Stimulated activated CD8-positive, alpha-beta memory T cell treated with anti-CD3 and anti-CD28 coated beads, Interleukin-15, amount 100 ng/mL, for 4 hours (primary cell): ENCODE measurements at places on chromosomes 3 and 15.

DNA sequence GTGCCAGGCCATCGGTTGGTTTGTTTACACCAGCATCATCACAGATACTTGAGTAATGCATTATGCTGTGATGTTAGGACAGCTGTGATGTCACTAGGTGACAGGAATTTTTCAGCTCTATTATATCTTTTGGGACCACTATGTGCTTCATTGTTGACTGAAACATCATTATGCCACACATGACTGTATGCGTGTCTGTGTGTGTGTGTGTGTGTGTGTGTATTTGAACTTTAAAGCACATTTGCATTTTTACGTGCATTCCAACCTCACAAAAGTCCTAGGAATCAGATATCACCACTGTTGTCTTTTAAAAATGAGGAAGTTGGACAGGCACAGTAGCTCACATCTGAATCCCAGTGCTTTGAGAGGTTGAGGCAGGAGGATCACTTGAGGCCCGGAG, 223.0 kb downstream of the TBL1XR1 start:
- DNase-seq: no peak

DNA sequence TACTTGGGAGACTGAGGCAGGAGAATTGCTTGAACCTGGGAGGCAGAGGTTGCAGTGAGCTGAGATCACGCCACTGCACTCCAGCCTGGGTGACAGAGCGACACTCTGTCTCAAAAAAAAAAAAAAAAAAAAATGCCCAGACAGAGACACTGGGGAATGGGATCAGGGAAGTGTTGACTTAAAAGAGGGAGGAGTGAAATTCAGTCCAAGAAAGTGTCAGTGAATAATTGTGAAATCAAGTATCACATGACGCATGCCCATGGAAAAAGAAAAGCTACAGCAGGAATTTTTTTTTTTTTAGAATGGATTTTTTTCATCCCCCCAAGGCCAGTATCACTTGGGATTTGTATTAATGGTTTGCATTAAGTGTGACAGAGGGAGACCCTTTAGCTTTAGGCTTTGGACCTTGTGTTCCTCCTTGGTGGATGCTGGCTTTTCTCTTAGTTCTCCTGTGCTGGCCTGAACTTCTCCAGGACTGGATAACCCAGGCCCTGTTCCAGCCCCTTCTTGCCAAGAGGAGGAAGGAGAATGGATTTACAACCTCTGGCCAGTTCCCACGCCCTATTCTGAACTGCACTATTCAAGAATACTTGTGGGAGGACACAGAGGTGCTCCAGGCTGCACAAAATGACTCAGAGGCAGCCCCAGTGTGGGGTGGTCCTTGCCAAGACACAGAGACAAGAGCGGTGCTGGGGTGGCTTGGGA, 36.7 kb upstream of the ZNF774 start:
- DNase-seq: no peak

- no peak for DNase-seq
These were observed 28.8 kb downstream of the ACAA1 start for GRCh38 chr3:38107911-38108648.

DNA sequence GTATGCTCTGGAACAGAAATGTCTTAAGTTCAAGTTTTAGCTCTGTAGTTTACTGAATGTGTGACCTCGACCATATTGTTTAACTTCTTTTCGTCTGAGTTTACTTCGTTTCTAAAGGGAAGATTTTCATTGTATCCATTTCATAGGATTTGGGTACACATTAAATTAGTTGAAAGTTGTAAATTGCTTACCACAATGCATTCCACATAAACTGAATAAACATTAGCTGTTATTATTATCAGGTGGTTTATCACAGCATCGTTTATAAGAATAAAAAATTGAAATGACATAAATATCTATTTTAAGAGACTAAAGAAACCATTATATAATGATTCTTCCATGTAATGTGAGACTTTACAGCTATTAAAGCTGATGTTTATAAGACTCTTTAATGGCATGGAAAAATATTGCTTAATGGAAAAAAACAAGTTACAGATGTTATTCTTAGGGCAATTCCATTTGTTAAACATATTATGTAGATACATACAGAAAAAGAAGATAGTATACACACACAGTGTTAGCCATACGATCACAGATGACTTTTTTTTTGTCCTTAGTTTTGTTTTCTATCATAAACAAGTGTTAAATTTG, 342.3 kb upstream of the SGO1 start:
- no peak for DNase-seq

GRCh38 chr15:57256939-57257338, 119.4 kb upstream of the CGNL1 start:
- DNase-seq: no peak

- no peak for DNase-seq
These were observed 11.7 kb downstream of the ISG20 start for GRCh38 chr15:88650556-88650955.
